ENCODE measurements at places on chromosomes 6 and 20.

- no peak for DNase-seq
Measured at GRCh38 chr6:81940451-81940985, 188.0 kb upstream of the TENT5A start.

- no peak for DNase-seq
Measured at GRCh38 chr6:41021832-41022231, 17.2 kb downstream of the UNC5CL start.

- DNase-seq, result no peak
Measured at GRCh38 chr6:90411292-90411781, 114.7 kb upstream of the BACH2 start.

DNA sequence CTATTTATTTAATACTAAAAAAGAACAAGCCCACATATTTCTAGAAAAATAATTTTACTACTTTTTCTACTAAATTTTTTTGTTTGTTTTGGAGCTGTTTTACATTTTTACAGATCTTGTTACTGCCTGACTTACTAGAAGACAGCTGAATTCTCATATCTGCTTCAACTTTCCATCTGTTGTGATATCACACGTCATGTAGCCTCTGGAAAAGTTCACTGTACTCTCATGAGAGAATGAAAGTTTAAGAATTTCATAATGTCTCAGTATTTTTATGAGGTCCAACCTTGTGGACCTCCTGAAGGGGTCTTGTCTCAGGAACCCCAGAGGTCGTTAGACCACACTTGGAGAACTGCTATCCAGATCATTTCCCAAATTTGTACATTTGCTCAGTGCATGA is 81.7 kb upstream of the MTHFD1L start:
- DNase-seq, result no peak

DNA sequence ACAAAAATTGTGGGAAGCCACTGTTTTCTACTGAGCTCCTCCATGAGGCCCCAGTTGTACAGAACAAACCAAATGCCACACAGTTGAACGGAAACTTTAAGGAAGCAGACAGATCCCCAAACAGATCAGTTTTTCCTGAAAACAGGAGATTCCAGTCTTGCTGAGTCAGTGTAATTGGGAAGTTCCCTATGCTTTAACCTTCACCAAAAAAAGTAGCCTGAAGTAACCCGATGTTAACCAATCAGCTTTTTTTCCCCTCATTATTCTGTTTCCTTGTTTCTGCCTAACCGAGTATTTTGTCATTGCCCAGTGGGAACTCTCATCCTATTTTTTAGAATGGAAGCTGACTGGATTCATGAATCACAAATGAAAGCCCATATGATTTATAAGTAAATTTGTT is 36.7 kb downstream of the MARCKS start:
- DNase-seq, result no peak

DNA sequence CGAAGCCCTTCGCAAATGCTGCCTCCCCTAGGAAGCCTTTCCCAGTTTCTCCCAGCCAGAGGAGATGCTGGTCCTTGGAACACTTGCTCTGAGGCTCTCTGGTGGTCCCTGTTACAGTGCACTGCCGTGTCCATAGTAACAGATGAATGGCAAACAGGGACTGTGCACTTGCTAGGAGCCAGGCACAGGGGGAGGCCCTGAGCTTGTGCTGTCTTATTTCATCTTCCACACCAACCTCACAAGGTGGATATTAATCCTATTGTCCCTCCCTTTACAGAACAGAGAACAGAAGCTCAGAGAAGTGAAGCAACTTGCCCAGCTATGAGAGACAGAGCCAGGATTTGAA is 19.0 kb downstream of the SRC start:
- DNase-seq, result no peak

DNA sequence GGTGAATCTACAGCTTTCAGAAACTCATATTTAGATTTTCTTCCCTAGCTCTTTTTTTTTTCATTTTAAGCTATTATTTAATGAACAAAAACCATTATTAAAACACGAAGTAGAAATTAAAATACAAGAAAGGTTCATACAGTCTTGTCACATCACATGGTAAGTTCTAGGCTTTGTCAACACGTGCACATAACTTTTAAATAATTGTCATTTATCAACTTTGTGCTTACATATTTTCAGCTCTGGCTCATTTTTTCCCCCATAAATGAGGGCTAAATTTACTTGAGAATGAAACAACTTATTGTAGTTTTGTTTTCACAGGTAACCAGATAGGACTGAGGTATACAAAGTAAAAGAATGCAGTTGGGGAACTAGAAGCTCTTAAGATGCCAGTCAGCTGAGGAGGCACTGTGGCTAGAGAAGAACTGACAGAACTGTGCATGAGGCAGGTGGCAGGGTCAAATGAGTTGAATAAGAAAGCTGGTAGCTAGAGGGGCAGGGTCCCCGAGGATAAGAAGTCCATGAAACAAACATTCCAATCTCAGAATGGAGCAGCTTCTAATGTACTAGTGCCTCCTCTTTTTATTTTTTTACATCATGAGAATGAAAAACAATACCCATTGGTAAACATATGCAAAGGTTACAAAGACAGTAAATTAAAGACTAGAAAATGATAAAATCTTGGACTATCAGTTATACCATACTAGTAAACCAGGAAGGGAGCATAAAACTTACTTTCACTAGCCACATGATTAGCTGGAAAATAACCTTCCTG is 141.5 kb downstream of the MYB start:
- no peak for DNase-seq

DNA sequence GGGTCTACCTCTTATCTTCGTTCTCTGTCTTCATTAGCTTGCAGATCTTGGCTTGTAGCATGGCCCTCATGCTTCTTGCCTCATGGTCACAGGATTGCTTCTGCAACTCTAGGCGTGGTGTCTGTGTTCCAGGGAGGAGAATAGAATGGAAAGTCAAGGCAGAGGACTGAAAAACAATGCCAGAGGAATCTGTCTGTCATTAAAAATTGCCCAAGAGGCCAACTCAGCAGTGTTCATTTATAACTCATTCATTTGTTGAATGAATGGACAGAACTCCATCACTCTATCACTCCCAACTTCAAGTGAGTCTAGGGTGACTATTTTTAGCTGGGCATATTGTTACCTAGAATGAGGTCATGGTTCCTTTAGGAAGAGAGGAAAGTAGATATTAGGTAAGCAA is 179.6 kb downstream of the UST start:
- no peak for DNase-seq

DNA sequence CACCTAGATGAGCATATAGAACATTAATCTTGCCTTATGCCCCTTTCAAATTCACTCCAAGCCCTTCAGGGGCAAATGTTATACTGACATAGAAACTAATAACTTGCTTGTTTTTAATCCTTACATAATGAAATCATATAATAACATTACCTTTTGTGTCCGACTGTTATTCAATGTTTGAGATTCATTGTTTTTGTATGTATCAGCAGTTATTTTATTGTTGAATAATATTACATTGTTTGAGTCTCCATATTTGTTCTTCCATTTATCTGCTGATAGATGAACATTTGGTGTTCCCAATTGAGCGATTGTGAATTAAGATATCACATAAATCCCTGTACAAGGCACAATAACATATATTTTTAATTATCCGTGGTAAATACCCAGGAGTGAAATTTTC is 6.0 kb downstream of the SEMG1 start:
- no peak for DNase-seq

GRCh38 chr6:168887621-168888020 is 366.0 kb downstream of the THBS2 start:
- DNase-seq, result no peak

DNA sequence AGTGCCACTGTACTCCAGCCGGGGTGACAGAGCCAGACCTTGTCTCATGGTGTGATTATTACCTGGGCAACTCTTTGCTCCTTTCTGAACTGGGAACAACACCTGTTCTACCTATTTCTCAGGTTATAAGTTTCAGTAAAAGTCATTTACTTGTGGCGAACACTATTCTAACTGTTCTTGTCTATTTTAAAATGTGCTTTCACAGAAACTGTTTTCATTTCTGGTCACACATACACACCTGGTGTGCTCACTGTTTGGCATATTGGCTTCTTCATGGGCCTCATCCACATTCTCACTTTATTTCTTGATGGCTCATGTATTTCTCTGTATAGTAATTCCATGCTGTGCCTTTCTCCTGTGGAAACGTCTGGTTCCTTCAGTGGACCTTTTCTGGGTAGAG is 30.5 kb upstream of the XRN2 start:
- no peak for DNase-seq

- DNase-seq, result no peak
Measured at GRCh38 chr6:78059171-78059570, 406.3 kb downstream of the MEI4 start.

GRCh38 chr20:25274481-25274880 is 26.6 kb downstream of the PYGB start:
- DNase-seq, result no peak

- no peak for DNase-seq
Measured at GRCh38 chr6:34195726-34196115, 41.0 kb upstream of the HMGA1 start.

DNA sequence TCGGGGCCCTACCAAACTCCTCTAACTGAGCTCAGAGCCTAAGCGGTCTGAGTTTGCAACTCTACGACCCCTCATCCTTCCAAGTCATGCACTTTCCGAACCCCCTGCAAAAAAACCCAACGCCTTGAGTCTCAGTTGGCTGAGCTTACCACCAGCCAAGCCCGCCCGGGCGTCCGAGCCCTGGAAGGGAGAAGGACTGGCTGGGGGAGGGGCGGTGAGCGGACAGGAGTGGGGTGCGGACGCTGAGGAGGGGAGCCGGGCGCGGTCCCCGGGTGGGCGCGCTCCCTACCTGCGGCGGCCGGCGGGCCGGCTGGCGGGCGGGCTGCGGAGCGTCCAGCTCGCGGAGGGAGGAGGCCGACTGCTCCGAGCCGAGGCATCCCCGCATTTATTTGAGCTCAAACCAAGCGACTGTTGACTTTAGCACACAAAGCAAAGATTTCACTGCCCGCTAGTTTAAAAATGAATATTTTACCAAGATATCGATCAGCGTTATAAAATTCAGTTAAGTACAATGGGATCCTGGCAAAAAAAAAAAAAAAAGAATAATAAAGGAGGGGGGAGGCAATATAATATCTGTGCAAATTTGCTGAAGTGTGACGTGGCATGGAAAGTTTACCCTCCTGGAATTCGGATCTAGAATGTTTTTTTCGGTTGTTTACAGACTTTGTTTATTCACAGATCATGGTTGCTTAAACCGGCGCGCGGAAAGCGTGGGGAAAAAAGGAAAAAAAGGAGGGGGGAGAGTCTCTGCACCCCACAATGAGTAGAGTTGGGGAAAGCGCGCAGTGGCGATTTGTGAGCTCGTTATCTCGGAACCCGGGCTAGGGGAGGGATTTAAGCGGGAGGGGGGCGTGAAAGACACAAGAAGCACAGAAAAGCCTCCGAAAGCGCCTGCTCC is 5.9 kb downstream of the FOXA2 start:
- DNase-seq, result no peak

- DNase-seq, result no peak
Measured at GRCh38 chr6:139395891-139396301, 21.4 kb upstream of the CITED2 start.

- DNase-seq, result peak; percentile 11
Measured at GRCh38 chr6:31070711-31071197, 41.6 kb downstream of the C6orf15 start.

GRCh38 chr6:49541210-49541724 is 9.2 kb upstream of the C6orf141 start:
- no peak for DNase-seq

DNA sequence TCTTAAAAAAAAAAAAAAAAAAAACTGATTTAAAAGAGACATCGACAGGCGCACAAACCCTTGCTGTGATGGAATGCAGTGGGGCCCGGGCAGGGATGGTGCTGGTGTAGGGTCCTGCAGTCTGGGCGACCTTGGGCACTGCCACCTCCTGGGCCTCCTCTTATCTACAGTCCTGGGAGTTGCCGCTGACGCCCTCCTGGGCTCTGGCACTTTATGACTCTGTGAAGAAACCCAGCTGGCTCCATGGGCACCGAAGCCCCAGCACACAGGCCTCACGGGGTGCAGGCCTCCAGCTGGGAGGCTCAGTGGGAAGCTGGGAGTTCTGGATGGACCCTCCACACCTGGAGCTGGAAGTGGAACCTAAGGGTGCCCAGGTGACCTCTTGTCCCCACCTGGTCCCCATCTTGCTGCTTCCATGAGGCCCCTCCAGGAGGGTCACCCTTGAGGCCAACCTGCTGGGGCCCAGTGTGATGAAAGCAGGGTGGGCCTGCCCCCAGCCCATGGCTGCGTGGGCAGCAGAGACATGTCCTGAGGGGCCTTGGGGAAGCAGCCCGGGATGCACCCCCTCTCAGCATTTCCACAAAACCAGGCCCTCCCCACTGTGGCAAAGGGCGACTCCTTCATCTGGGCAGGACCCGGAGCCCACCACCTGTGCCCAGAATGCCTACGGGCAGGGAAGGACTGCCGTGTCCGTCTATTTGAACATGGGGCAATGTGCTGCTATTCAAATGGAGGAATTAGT is 104.9 kb downstream of the ASXL1 start:
- no peak for DNase-seq

DNA sequence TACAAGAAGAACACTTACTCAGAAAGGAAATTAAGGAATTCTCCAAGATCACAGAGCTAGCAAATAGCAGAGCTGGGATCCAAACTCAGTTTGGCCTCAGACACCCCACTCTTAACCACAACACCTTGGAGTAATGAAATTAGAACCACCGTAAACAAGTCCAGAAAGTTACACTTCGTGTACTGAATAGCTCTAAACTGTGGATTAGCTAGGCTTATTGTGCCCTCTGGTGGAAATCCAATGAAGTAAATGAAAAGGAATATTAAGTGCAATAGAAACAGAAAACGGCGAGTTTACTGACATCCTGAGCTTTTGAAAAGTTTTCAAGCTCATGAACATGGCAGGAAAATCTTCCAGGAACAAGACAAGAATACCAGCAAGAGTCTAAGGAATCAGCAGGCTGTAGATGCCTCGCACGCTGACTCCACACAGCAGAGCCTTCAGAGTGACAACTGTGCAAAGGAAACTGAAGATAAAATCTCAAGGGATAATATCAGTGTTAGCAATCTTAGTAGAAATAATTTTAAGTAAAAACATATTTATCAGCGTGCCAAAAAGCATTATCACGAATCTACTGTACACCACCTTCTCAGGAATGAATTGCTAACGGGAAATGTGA is 34.6 kb downstream of the FBXO5 start:
- no peak for DNase-seq
